ENCODE measurements at places on chromosomes 1 and 21. TPM values are rescaled to one million over a fixed set of nuclear protein-coding genes. Genes with fewer than 3 reads are reported as not detected.

DNA sequence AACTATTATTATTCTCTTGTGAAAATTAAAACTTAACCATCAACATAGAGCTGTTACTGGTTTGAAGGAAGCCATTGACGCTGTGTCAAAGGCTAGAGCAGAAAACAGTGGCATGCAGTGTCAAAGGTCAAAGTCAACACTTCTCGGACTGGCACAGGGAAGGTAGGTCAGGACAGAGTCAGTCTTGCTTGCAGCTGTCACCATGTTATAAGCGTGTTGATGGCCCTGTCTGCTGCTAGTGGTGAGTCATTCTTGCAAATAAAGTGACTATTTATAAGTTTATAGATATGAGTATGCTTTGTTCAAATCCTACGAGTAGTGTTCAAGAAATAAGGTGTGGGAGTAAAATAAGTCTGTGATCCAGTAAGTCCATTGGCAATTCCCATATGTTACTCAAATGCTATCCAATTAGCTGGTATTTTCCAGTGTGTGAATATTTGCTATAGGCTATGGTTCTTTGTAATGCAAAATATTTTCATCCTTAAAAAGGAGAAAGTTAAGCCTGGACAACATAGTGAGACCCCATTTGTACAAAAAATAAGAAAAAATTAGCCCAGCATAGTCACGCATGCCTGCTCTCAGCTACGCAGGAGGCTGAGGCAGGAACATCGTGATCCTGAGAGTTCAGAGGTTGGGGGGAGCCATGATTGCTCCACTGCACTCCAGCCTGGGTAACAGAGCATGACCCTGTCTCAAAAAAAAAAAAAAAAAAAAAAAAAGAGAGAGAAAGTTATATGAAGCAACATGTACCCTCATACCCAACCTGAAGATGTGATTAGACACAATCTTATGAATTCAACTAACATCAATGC is 26.3 kb upstream of the TINAGL1 start:
- DNase-seq: no peak

DNA sequence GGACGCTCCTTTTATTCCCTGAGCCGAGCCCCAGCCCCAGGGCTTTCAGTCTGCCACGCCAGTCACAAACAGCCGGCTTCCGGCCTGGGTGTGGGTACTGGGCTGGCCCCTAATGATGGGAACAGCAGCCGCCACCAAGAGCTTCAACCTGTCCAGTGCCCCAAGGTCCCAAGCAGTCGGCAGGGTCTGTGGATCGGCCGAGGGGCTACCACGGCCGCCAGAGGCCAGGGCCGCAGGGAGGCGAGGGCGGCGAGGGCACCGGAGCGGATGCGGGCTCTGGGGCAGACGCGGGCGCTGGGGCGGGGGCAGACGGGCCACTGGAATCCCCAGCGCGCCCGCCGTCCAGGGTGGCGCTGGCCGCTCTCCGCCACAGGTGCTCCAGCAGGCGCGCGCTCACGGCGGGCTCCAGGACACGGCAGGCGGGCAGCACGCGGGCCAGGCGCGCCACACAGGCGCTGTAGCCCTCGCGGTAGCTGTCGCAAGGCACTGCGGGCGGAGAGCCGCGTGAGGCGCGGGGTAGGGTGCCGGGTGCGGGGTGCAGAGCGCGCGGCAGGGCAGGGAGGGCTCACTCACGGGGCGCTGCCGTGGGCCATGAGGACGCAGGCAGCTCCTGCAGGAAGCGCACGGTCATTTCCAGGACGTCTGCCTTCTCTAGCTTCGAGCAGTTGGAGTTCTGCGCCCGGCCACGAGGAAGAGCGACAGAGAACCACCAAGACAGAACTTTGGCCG is 887 bp downstream of the HES2 start:
- DNase-seq: no peak

DNA sequence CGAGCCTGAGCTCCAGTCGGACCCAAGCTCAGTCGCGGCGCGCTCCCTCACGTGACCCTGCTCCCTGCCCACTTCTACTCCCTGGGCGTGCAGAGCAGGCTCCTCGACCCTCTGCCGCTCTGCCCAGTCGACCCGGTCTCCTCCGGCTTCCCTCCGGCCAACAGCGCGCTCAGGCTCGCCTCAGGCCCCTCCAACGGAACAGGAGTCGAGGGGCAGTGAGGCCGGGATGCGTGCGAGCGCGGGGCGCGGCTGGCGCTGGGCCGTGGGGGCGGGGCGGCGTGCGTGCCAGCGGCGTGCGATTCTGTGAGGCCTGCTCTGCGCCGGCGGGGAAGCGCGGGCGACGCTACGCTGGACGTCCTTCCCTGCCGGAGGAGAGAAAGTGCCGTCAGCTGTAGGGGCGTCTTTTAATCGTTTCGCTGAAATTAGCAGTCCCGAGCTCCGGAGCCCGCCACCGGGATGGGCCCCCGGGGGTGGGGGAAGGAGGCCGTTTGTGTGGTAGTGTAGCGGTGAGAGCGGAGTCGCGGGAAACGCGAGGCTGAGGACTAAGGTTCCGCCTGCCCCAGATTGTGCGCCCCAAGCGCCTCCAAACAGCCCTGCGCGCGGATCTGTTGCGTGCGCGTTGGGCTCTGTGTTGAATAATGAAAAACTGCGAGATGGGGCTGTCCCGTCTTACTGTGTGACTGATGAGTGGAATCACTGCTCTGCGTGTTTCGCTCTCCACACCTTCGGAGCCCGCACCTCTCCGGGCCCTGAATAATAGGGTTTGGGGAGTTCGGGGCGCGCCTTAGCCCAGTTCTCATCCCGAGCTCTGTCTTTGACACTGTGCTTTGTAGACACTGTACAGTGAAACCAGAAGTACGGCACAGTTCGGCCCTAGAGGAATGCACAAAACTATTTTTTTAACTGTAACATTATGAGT is at the start of gene ACBD6:
Gene ACBD6 (minus strand): TSS at position 217 of the 919 bp plus-strand sequence. CDS start 311 bp downstream, outside the sequence.
- peak; percentile 92 for DNase-seq

- DNase-seq: no peak
Observed at GRCh38 chr1:11793819-11794218, 11.9 kb downstream of the MTHFR start.

- DNase-seq: no peak
Observed at GRCh38 chr1:12458571-12458970, 159.4 kb downstream of the DHRS3 start.

- no peak for DNase-seq
Observed at GRCh38 chr1:3675436-3675835, 23.1 kb downstream of the TP73 start.

DNA sequence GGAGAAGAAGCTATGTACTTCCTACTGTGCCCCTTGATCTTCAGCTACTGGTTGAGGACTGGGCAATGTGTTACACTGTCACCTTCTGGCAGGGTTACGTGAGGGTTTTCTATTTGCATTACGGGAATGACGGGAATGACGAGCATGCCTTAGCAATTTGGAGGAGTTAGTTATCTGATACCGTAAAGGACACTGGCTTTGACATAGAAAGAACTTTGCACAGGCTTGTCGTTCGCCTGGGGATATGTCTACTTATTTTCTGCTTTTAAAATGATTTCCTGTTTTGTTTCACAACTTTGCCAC is 19.8 kb upstream of the ACBD6 start:
- no peak for DNase-seq

- no peak for DNase-seq
Observed at GRCh38 chr1:28900562-28900961, 13.8 kb upstream of the EPB41 start.

DNA sequence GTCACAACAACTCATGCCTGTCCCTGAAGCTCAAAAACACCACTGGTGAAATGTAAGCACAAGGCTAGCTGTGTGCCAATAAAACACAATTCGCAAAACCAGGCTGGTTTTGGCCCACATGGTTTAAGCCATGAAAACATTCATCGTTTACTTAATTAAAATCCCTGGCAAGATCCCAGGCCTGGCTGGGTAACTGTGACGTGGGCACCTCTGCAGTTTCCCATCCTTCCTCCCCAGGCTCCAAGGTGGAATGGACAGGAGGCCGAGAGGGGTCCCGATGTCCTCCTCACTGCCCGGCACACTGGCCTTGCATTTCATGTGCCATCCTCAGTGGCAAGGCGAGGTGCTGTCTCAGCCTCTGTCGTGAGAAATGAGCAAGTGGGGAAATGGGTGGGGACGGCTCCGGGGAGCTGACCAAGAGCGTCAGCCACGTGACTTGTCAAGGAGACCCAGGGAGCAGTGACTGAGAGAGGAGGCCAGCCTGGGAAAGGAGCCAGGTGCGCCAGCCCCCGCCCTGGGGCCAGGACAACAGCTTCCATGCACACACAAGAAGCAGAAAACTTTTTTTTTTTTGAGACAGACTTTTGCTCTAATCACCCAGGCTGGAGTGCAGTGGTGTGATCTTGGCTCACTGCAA is 153.1 kb upstream of the RAB4A start:
- DNase-seq: no peak

DNA sequence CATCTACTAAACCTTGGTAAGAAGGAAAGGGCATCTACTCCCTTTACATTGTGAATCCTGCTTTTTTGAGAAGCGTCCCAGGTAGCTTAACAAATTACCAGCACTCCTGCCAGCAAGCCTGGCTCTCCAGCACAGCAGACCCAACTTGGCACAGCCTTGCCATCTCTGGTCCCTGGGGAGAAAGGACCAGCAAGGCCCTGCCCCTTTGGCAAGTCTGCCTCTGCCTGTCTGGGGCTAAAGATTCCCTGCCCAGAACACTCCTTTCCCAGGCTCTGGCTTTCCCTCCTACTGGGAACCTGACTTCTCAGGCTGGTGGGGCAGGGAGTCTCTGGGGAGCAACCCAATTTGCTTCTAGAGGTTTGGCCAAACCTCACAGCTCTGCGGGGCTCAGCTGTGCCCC is 68.5 kb downstream of the ATP2B4 start:
- no peak for DNase-seq

DNA sequence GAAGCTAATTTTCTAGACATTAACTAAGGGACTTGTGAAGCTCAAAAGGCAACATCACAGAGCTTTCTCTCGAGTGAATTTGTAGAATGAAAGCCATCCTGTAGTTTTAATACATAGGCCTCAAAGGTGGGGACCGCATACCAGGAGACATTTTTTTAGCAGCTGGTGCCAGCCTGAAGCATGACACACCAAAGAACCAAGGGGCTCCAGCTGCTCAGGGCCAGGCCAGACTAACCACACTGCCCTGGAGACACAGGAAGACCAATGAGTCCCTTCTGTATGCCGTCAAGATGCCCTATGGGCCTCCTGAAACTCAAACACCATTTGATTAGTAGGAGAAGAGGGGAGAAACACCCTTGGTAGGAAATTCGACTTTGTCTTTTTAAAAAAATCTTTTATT is 113.9 kb upstream of the CACNA1E start:
- DNase-seq: no peak

- DNase-seq: no peak
Observed at GRCh38 chr1:212819726-212820125, 27.7 kb downstream of the SPATA45 start.

GRCh38 chr21:14736672-14737071 is 190.6 kb upstream of the SAMSN1 start:
- DNase-seq: no peak

DNA sequence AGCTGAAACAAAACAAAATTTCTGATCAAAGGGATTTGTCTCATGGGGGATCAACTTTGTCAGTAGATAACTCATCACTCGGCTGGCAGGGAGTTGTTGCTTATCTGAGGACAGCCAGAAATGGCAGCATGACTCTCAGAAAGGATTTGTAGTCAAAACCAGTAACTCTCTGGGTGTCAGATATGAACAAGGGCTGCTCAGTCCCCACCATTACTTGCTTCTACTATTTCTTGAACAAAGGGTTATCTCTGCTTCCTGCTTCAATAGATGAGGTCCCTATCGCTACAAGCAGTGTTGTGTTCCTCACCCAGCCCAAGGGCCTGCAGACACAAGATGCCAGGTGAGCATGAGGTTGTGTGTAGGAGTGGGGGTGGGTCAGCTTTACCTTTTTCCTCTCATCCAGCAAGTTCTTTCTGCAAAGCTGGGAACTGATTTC is 116.2 kb downstream of the PTBP2 start:
- DNase-seq: no peak

- no peak for DNase-seq
Observed at GRCh38 chr1:36881541-36881940, 152.8 kb downstream of the GRIK3 start.

DNA sequence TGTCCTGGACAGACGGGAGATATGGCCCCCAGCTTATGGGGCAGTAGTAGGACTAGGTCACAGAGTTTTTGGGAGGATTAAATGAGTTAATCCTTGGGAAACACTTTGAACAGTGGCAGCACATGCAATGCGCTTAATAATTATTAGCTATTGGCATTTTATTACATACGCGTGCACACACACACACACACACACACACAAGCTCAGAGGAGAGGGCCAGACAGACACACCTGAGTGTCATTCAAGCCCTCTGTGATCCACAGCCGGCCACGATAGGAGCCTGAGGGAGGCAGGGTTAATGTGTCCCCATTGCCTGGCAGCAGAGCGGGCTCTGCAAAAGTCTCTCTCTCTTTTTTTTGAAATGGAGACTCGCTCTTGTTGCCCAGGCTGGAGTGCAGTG is 37.9 kb downstream of the EPHA2 start:
- no peak for DNase-seq

DNA sequence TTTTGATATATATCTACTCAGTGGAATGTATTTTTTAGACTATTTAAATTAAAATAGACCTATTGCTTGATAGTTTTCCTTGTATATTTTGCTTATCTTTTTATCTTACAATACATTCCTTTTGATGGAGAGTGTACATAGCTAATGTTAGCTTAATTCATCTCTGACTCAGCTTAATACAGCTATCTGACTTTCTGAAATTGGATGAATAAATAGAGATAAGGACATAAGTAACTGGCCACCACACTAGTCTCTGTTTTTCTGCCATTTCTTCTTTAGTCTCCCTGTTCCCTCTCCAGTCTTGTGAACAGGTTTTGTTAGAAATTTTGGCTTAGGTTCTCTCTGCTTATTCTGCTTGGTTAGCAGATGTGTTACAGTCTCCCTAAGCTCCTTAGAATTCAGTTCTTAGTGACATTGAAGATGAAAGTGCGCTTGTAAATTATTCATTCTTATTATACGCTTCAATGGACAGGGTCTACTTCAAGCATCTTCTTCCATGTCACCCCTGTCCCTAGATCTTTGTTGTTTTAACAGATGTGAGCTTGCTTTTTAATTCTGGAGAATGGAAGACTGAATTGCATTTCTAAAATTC is 59.6 kb downstream of the XPR1 start:
- no peak for DNase-seq

DNA sequence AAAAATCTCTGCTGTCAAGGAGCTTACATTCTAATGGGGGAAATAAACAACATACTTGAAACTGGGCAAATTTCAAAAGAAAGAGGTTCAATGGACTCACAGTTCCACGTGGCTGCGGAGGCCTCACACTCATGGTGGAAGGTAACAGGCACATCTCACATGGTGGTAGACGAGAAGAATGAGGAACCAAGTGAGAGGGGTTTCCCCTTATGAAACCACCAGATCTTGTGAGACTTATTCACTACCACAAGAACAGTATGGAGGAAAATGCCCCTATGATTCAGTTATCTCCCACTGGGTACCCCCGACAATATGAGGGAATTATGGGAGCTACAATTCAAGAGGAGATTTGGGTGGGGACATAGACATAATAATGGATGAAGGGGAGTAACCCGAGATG is 226.4 kb downstream of the ZP4 start:
- DNase-seq: no peak

- no peak for DNase-seq
Observed at GRCh38 chr1:172742599-172743500, 83.9 kb downstream of the FASLG start.

The BLACAT1 gene
- 0.83 TPM for total RNA-seq

The PADI2 gene
- 0.08 TPM for total RNA-seq

The USP48 gene
- 79.6 TPM for total RNA-seq

The NGF gene
- not detected for total RNA-seq

The SPATA46 gene
- total RNA-seq: not detected
